Stimulated activated CD8-positive, alpha-beta memory T cell treated with anti-CD3 and anti-CD28 coated beads, Interleukin-4, amount 100 ng/mL, for 4 hours (primary cell): ENCODE measurements at places on chromosomes 16 and 17.

- no peak for DNase-seq
Observed at GRCh38 chr17:45131616-45132319, 547 bp downstream of the PLCD3 start.

DNA sequence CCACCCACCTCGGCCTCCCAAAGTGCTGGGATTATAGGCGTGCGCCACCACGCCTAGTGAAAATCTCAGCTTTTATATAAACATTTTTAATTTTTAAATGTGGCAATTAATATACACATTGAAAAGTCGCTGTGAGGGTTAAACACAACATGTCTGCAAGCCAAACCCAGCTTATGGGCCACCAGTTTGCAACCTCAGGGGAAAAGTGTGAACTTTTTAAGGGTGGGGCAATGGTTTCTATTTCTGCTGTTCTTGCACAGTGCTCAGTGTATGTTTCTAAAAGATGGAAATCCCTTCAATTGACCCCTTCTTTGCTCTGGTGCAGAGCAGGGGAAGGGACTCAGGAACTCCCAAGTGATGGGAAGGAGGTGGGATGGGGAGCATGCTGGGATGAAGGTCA, 18.3 kb upstream of the SUPT4H1 start:
- no peak for DNase-seq

DNA sequence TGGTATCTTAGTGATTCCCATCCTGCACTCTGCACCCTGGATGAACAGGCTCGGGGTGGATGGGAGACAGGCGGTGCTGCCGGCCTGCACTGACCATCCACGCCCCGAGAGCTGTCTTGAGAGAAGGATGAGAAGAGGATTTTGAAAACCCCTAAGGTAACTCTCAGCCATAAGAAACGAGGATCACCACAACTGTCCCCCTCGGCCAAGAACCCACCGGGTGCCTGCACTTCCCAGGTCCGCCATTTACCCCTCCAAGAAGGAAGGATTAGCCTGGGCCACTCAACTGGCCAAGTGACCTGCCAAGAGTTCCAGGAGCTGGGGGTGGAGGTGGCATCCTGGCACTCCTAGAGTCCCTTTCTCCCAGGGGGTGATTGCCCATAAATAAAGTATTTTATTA, 302.4 kb upstream of the TNRC6C start:
- no peak for DNase-seq

DNA sequence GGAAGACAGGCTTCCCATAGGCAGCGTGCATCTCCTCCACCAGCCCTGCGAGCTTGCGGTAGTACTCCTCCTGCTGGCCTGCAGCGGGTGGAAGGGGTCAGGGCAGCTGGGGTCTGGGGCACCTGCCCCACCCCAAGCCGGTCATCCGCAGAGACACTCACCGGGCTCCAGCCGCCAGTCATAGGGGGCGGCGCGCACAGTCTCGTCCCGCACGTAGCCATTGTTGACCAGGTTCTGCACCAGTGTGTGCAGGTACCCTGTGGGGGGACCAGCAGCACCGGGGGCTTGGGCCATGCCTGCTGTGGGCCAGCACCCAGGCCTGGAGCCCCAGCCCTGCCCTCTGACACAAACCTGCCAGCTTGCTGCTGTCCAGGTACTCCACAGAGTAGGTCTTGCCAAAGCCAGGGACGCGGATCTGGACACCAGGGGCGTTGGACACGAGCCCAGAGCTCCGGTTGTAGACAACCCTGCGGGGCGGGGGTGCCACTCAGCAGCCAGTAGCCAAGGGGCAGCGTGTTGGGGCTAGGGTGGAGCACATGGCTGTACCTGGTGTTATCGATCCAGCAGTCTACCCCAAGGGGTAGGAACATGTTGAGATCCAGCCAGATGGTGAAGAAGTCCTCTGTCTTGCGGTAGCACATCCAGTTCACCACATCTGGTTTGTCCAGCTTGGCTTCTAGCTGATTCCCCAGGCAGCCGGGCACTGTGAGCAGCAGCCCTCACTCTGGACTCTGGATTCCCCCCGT, 1.2 kb downstream of the LCAT start:
- DNase-seq, result no peak

- no peak for DNase-seq
Observed at GRCh38 chr17:31596382-31597323, 205.2 kb downstream of the RAB11FIP4 start.

DNA sequence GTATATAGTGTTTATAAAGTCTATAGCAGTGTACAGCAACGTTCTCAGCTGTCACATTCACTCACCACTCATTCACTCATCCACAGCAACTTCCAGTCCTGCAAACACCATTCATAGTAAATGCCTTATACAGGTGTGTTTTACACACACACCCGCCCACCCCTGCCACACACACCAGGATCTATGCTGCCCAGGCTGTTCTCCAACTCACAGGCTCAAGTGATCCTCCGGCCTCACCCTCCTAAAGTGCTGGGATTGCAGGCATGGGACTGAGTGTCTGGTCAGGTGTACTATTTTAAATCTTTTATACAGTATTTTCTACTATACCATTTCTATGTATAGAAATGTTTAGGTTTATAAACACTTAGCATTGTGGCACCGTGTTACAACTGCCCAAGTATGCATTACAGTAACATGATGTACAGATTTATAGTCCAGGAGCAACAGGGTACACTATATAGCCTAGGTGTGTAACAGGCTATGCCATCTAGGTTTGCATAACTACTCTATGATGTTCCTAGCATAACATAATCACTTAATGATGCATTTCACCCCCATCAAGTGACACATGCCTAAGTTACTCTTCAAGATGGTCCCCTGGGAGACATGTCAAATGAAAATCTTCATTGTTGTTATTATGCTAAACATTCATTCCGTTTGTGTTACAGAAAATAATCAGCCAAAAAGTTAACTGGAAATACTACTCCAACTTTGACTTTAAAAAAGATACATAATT, 42.5 kb downstream of the CREBBP start:
- no peak for DNase-seq

DNA sequence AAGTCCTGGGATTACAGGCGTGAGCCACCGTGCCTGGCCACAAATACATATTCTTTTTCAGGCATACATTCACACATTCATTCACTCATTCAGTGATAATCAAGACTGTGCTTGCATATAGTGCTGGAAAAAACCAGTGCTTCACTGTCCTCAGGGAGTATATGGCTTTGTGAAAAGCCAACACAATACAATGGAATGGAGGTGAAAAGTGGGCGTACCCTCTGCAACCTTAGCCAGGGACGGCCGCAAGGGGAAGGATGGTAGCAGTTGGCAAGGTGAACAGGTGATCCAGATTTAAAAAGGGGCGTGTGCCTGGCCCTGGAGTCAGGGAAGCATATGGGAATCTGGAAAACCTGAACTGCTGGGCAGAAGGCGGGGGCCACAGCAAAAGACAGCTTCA, 18.1 kb upstream of the GAN start:
- no peak for DNase-seq

DNA sequence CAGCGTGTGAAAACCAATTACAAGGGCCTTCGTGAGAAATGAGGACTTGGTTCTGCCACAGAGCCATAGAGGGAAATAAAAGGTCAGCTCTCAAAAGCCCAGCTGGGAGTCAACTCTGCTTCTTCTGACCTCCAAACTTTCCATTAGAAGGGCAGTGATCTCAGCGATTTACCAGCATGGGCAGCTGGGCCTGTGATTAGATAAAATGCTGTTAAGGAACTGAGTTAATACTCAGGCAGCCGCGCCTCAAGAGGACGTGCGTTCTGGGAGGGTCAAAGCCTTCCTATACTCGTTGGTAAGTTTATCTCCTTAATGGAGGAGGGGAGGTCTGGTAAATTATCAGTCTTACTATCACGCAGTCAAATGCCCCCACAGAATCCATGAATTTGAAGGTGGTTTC, 480.2 kb upstream of the ERCC4 start:
- DNase-seq, result no peak

- DNase-seq, result no peak
Observed at GRCh38 chr17:68800751-68801150, 154.4 kb downstream of the ABCA8 start.

DNA sequence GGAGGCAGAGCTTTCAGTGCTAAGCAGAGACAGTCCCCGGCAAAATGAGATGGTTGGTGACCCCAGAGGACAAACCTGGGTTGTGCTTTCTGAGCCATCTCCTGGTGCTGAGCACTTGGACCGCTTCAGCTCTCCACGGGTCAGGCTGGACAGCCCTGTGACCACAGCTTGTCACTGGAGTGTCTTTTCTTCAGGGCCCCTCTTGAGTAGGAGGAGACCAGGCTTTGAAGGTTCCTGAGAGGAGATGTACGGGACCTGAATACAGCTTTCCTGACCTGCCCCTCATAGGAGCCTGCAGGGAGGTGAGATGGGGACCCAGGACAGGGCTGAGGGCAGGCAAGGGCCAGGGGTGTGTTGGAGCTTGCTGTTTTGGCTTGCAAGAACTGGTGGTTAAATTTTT, 17.8 kb upstream of the ADGRG1 start:
- no peak for DNase-seq

DNA sequence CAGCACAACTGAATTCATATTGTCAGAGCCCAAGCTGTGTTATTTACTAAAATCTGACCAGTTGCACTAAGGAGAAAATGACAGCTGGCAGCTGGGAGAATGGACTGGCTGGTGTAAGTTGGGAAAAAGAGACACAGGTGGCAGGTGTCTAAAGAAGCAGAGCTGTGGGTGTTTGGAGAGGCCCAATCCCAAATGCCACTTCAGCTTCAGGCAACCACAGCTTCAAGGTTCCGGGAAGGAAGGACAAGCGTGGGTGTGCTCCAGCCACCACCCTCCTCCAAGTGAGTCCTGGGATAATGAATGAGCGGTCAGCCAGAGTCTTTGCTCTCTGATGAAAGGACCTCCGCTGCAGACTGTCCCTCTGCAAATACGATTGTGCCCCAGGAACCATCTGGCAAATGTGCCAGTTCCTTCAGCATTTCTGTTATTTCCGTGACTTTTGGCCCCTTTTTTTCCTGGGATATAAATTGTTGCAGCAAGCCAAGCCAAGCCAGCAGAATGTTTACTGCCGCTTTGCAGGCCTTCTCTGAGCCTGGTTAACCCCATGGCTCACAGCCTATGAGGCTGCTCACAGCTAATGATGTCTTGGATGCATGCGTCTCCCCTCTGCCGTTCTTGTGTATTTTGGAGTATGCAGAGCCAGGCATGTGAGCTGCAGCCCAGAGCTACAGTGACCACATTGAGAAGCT, 9.5 kb upstream of the RHBDL3 start:
- no peak for DNase-seq

GRCh38 chr16:4032768-4033167, 83.5 kb downstream of the ADCY9 start:
- DNase-seq, result no peak

GRCh38 chr16:67917852-67918236, 13.8 kb downstream of the CTRL start:
- DNase-seq, result no peak

- DNase-seq, result no peak
Observed at GRCh38 chr17:41717408-41718286, 5.5 kb downstream of the GAST start.
